Fibroblast of gingiva (primary cell): ENCODE measurements at places on chromosomes 13 and 19.

DNA sequence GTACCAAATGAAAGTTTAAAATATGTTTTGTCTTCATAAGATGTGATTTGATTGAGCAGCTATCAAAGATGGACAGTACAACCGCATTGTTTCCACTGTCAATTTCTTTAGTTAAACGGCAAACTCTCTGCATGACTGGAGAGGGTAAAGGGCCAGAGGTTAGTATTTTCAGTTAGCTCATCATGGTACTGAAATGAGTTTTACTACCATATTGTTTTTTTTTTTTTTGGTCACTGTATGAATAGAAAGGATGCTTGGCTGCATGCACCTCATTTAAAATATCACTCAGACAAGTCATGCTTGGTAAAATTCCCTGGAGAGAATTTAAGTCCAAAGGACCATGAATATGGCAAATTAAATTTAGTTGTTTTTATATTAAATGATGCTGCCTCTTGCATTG lies 942.1 kb upstream of the SPRY2 start:
- DNase-seq: no peak

DNA sequence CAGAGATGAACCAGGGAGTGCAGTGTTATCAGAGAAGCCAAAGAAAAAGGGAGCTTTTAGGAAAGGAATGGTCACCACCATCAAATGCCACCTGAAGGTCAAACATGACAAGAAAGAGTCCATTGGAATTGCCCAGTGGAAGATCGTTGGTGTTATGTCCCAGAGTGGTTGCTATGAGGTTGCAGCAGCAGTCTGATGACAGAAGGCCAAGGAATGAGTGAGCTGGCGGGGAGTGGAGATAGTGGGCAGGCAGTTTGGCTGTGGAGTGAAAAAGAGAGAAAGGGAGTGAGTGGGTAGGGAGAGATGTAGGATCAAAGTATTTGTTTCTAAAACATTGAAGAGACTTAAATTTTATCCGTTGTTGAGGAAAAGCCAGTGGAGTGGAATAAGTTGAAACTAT lies 117.4 kb upstream of the WASF3 start:
- DNase-seq: no peak

DNA sequence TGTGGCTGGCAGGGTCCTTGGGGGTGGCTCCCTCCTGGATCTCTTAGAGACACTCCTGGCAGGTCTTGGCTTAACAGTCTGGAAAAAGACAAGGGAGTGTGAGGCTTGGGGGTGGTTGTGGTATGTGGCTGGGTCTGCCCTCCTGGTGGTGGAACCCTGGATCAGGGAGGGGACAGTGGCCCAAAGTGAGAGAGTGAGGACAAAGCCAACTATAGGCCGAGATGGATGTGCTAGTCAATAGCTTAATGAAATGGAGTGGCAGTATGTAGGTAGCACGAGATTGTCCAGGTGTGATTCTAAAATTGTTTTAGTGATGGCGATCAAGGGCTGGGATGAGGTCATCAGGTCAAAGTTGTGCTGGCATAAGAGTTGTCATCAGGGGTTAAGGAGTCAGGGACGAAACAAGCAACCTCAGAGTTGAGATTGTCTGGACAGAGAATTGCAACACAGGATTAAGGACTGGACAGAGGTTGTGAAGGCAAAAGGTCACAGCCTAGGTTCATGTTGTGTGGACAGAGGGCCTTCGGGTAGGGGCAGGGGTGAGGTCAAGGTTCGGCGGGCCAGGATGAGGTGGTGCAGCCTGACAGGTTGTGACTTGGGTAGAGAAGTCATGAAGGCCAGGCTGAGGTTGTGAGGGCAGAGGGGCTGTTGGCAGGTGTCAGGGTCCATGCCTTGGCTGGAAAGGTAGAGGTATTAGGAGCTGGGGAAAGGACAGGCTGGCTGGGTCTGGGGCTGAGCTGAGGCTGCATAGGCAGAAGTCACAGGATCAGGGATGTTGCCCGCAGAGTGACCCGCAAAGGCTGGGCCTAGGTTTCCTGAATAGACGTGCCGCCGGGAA lies 4.5 kb upstream of the RASAL3 start:
- DNase-seq: no peak

GRCh38 chr19:19049406-19049805 lies 14.4 kb upstream of the SLC25A42 start:
- no peak for DNase-seq
